Stromal cell of bone marrow (primary cell): ENCODE measurements at places on chromosomes 6 and 20.

DNA sequence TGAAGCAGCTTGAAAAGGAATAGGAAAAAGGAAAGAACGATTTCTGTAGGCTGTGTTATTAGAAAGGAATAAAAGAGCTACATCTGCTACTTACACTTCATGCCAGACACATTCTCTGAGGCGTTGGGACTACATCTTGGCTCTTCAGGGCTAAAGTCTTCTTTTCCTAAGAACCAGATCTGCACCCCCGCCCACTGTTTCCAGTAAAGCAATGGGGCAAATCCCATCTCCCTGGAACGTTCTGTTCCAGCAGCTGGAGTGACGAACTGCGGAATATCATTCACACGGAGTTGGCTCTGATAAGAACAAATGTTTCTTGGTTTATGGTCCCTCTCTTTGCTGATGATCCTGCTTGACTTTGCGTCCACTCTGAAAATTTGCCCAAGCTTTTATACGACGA, 26.9 kb downstream of the FAM50B start:
- no peak for DNase-seq

DNA sequence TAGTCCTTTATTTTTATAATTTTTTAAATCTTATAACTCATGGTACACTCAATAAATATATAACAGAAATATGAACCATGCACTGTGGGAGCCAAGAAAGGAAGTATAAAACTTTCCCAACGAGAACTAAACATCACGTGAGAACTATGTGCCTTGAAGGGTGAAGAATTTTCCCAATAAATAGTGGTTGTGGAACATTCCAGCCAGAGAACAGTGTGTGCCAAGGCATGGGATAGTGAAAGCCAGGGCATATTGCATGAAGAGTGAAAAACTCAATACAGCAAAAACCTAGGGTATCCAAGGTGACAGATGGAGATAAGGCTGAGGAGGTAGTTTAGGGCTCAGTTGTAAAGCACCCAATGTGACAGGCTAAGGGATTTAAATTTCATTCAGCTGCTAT, 86.1 kb downstream of the SIM1 start:
- no peak for DNase-seq

DNA sequence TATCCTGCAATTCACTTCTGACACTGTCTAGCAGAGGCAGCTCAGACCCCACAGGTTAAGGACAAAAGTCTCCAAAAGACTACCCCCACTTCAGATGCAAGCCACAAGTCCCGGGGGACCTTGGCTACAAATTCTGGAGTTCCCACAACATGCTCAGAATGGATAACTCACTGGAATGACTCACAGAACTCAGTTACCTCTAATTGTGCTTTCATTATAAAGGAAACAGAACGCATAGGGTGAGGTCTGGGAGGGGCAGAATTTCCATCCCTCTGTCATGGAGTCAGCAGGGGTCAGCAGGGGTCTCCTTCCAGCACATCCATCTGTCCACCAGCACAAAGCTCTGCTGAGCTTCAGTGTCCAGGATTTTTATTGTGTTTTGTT, 184.2 kb downstream of the CDH4 start:
- peak; percentile 15 for DNase-seq

DNA sequence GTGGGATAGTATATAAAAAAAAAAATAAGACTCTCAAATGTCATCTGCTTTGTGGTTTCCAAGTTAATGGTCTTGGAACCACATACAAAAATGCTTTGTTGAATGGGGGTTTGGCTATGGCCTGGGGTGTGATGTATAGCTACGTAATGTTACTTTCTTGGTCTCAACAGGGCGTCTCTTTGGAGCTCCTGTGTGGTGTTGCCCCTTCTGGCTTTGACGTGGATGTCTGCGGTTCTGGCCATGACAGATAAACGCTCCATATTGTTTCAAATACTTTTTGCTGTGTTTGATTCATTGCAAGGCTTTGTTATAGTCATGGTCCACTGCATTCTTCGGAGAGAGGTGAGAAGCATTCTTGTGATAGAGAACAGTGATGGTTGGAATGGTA, 457.7 kb downstream of the LMBRD1 start:
- no peak for DNase-seq
